ENCODE measurements at places on chromosomes 11 and 22. TPM values are rescaled to one million over a fixed set of nuclear protein-coding genes. Genes with fewer than 3 reads are reported as not detected.

DNA sequence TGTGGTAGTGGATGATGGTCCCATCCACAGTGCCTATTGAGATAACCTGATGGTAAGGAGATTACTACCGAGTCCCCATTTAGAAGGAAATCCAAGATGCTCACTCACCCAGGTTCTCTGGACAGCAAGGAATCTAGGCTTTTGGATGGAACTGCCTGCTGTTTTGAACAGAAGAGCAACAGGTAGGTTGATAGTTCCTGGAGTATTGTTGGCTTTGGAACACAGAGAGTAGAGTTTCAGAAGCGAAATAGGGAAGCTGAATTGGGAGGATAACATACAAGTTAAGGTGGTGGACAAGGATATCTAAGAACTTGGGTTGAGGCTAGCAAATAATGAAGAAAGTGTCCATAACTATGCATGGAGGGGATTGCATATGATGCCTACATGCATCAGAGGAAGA, 27.6 kb downstream of the SLC22A6 start:
- no peaks in the 10 kb centered on the region for H3K36me3 ChIP-seq
- no peak for DNase-seq
- H3K4me1 ChIP-seq, result no peaks in the 10 kb centered on the region
- no peak overlapping the region for H3K4me3 ChIP-seq
- no peak overlapping the region for H3K27ac ChIP-seq

DNA sequence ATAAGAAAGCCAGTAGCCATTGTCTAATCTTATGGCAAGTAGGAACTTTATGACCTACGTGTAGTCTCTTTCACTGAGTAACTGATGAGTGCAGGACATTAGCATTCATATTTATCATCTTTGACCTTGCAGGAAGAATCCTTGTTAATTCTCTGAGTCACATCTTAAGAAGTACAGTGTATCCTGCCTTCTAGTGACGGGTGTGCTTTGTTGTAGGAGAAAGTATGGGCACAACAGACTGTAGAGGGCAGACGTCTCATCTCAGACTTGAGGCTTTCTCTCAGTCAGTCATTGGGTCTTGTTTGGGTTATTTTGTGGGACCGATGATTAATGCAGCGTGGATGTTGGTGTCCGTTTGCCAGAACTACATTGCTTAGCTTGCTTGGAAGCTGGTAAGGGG, 6.8 kb downstream of the RNF214 start:
- peaks cover 3% of the 10 kb centered on the region for H3K4me1 ChIP-seq
- no peak for DNase-seq
- H3K36me3 ChIP-seq, result no peaks in the 10 kb centered on the region
- H3K4me3 ChIP-seq, result no peak overlapping the region
- H3K27ac ChIP-seq, result no peak overlapping the region
- H3K27me3 ChIP-seq, result no peaks in the 10 kb centered on the region

GRCh38 chr11:26734691-26735090, 12.8 kb upstream of the SLC5A12 start:
- no peaks in the 10 kb centered on the region for H3K36me3 ChIP-seq
- no peak overlapping the region for H3K4me3 ChIP-seq
- H3K27me3 ChIP-seq, result no peaks in the 10 kb centered on the region
- H3K27ac ChIP-seq, result no peak overlapping the region
- no peak for DNase-seq
- H3K4me1 ChIP-seq, result no peaks in the 10 kb centered on the region

DNA sequence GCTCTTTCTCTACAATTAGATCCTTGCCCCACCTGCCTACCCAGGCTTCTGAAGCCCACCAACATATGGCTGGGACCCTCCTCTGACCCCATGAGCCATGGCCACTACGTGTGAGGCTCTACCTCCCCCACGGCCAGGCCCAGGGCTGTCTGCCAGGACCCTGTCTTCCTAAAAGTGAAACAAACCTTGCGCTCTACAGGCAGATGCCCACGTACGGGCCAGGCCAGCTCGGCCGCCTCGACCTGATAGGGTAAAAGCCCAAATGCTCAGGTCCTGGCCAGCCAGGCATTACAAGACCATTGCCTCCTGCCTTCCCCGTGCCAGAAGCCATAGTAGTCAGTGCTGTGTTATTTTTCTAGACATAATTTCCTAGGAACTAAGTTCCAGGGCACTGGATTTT, 1496.4 kb downstream of the BRD1 start:
- H3K27me3 ChIP-seq, result no peaks in the 10 kb centered on the region
- DNase-seq, result no peak
- H3K4me3 ChIP-seq, result no peak overlapping the region
- no peaks in the 10 kb centered on the region for H3K36me3 ChIP-seq
- no peak overlapping the region for H3K27ac ChIP-seq

DNA sequence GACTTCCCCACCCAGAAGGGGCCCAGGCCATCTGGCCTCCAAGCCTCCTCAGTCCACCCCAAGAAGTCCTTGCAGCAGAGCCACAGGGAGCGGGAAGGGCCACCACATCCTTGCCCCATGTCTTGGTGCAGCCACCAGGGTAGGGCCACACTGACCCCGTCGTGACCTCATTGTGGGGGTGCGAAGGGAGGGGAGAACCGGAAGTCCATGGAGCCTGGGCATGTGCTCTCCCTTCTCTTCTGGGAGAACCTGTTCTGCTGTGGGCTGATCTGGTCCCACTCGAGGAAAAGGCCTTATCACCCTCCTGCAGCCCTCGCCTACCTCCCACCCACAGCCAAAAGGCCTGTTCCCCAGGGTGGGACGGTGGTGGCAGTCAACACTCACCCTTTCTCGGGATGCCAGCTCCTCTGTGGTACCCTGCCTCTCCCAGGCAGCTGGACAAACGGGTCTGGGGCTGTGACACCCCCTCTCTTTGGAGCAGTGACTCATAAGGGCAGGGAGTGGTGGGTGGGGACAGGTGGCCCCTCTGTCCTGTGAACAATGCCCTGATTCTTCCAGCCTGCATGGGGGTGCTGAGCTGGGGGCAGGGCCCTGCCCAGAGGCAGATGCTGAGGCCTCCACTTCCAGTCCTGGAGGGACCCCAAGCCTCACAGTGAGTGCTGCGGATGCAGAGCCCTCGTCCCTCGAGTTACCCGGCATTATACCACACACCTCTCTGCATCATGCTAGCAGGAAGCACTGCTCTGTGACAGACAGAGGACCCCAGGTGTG, 14.6 kb upstream of the CTSD start:
- DNase-seq, result no peak
- H3K36me3 ChIP-seq, result no peaks in the 10 kb centered on the region
- H3K4me1 ChIP-seq, result no peaks in the 10 kb centered on the region

Gene HEPN1
- not detected for total RNA-seq

DNA sequence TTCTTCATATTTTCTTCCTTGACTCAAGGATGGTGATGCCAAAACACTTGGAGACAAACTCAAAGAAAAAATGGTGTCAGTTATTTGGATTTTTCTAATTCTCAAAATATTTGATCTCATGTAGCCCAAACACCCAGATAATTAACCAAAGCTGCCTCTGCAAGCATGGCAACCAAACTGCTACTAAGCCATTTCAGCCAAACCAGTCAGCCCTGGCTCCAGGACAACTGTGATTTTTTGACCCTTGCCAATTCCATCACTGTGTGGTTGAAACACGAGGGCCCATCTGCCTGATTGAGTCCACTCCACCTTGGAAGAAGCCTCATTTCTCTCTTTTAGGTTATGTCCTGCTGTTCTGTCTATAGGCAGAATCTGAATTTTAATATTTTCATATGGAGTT, 277.4 kb downstream of the BLID start:
- no peaks in the 10 kb centered on the region for H3K4me1 ChIP-seq
- no peak overlapping the region for H3K4me3 ChIP-seq
- DNase-seq, result no peak
- H3K27me3 ChIP-seq, result no peaks in the 10 kb centered on the region

DNA sequence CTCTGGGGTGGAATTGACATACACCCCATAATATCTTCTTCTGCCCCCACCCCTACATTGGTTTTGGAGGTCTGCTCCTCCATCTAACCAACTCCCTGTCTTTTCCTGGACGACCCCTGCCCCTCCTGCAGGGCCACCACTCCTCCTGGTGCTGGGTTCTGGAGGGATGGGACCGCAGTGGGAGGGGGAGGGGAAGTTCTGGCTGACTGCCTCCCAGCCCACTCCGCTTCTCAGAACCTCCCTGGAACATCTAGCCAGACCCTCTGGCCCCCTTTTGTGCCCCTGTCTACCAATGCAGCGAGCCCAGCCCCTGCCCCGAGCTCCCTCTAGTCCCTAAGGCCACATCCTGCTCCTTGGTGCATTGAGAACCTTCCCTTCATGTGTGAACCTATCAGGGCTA, 1.2 kb downstream of the MYRF start:
- H3K4me1 ChIP-seq, result peaks cover 8% of the 10 kb centered on the region
- H3K4me3 ChIP-seq, result no peak overlapping the region
- H3K27ac ChIP-seq, result no peak overlapping the region
- no peak for DNase-seq
- H3K27me3 ChIP-seq, result peaks cover 4% of the 10 kb centered on the region

Gene KCNK4
- total RNA-seq, result not detected

GRCh38 chr11:130531061-130531460, 82.6 kb downstream of the ADAMTS15 start:
- H3K36me3 ChIP-seq, result no peaks in the 10 kb centered on the region
- no peak overlapping the region for H3K4me3 ChIP-seq
- no peak overlapping the region for H3K27ac ChIP-seq
- peaks cover 4% of the 10 kb centered on the region for H3K27me3 ChIP-seq
- DNase-seq, result no peak
- H3K4me1 ChIP-seq, result no peaks in the 10 kb centered on the region
